GM03348 (cell line): ENCODE measurements at places on chromosomes 13 and 19.

DNA sequence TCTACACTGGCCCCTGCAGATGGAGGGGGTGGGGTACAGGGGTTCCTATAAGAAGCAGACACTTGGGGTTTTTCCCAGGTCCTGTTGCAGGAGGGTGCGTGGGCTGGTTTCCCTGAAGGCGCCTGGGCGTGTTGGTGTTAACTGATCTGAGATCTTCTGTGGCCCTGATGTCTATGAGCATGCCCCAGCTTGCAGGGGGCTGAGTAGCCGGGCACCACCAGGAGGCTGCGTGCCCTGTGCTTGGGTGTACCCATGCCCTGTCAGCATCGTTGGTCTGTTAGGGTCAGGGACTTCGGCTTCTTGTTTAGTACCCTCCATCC, 45.3 kb downstream of the CAPN12 start:
- no peak for DNase-seq

DNA sequence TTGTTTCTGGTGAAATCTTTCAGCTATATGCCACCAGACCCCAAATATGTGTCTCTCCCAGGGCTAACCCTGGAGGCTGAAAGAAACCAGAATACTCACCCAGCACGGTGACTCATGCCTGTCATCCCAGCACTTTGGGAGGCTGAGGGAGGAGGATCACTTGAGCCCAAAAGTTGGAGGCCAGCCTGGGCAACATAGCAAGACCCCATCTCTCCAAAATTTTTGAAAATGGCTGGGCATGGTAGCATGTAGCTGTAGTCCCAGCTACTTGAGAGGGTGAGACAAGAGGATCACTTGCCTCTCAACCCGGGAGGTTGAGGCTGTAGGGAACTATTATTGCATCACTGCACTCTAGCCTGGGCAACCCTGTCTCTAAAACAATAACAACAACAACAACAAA, 76.1 kb upstream of the UQCRFS1 start:
- no peak for DNase-seq

GRCh38 chr19:10603084-10603872, 16.2 kb upstream of the AP1M2 start:
- peak; percentile 69 for DNase-seq

DNA sequence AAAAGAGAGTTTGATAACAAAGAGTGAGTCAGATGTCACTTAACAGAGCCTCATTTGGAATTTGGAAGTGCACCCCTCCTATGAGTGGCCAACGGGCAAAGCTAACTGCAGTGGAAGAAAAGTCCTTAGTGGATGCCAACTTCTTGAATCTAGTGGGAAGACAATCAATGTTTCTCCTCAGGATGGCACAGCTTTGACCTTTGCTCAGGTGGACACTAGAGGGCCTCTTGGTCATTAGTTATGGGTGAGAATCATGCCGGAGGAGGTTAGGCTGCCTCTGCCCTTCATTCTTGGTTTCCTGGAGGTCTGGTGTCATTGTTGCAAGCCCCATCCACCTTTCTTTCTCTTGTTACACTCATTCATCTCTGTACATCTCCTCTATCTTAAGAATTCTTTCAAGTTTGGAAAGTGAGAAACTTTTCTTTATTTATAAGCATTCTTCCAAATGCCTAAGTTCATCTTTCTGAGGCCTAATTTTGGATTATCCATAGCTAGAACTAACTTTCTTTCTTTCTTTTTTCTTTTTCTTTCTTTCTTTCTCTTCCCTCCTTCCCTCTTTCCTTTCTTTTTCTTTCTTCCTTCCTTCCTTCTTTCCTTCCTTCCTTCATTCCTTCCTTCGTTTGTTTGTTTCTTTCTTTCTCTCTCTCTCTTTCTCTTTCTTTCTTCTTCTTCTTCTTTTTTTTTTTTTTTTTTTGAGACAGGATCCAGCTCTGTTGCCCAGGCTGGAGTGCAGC, 327.2 kb upstream of the TSHZ3 start:
- no peak for DNase-seq

DNA sequence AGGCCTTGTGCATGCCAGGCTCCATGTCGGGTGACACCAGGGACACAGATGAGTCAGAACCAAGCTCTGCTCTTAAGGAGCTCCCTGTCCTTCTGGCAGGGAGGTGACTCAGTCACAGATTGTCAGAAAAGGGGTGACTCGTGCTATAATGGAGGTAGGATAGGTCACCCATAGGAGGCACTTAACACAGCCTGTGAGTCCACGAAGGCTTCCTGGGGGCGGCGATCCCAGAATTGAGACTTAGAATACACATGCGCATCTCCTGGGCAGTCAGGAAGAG, 19.6 kb downstream of the FUZ start:
- DNase-seq: no peak
